ENCODE measurements at places on chromosomes 12 and 14. TPM values are rescaled to one million over a fixed set of nuclear protein-coding genes. Genes with fewer than 3 reads are reported as not detected.

DNA sequence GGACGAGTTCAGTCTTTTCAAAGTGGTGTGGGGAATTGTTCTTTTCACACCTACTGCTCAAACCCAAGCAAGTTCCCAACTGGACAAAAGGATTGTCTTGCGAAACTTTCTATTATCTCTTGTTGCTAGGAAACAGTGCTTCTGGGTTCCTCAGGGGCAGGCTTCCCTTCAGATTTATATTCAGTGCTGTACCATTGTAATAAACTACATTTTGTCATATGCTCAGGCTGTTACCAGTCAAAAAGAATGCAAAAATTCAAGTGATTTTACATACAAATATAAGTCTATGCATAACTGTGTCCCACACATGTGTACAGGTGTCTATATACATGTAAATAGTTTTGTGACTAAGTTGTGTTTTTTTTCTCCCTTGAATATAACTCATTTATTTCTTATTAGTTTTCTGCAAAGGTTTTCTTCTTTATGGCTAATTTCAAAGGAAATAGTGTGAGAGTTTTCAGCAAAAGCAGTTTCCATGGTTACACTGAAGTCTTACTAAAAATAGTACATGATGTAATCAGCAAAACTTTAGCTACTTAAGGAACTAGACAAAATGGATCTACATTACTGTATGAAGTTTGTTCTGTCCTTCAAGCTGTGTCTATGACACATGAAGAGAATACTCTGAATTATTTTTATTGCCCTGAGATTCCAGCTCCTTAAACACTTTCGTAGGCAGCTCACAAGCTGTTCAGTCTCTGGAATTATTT, 430.2 kb upstream of the TMPO start:
- no peak for DNase-seq

DNA sequence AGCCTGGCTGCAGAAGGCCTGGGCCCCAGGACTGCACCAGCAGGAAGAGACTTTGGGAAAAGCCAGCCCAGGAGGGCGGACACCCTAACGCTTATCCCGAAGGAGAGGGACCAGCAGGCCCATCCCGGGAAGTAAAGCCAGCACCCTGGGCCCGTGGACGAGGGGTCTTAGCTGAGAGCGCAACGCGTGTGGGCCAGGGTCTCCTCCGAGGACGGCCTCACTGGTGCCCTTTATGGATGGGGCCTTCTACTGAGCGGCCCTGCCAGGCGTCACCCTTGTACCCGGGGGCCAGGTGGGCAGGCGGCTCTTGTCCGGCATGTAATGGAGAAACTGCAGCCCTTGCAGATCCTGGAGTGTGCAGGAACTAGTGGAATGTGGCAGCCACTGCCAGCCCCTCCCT, 14.1 kb downstream of the TEDC1 start:
- DNase-seq: no peak

Gene TSHR
- not detected for total RNA-seq

GRCh38 chr12:60594035-60594711, 998.3 kb downstream of the SLC16A7 start:
- no peak for DNase-seq

GRCh38 chr14:60311417-60311816, 62.4 kb downstream of the PPM1A start:
- no peak for DNase-seq

Gene TTC9
- 1.9 TPM for total RNA-seq

Gene ALX1
- not detected for total RNA-seq

DNA sequence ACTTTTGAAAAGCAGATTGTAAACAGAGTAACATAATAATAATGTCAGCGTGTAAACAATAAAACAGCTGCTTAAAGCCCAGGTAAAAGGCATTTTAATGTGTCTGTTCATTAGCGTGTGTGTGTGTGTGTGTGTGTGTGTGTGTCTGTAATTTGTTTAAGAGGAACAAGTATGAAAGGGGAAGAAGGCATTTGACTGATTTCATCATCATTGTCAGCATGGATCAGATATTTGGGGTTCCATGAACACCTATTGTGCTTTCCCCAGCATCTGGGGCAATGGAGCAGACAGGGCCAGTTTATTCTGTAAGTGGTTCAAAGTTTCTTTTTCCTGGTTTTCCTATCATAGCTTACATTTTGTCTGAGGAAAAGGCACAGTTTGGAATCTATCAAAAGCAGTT, 28.9 kb downstream of the SLC25A21 start:
- DNase-seq: no peak

DNA sequence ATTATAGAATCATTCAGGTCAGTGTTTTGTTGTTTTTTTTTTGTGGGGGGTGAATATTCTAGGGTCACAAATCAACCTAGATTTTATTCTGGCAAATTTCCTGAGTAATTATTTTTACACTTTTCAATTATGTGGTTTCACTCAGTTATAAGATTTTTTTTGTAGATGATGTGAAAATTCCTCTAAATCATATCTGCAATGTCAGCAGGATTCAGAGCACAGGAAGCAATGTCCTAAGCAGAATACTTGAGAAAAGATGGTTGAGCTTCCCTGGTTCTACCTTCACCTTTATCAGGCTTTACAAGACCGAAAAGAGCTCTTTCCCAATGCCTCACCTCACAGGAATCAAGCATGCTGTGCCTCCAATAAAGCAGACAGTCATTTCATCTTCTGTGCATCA, 124.3 kb downstream of the SLC41A2 start:
- DNase-seq: no peak

DNA sequence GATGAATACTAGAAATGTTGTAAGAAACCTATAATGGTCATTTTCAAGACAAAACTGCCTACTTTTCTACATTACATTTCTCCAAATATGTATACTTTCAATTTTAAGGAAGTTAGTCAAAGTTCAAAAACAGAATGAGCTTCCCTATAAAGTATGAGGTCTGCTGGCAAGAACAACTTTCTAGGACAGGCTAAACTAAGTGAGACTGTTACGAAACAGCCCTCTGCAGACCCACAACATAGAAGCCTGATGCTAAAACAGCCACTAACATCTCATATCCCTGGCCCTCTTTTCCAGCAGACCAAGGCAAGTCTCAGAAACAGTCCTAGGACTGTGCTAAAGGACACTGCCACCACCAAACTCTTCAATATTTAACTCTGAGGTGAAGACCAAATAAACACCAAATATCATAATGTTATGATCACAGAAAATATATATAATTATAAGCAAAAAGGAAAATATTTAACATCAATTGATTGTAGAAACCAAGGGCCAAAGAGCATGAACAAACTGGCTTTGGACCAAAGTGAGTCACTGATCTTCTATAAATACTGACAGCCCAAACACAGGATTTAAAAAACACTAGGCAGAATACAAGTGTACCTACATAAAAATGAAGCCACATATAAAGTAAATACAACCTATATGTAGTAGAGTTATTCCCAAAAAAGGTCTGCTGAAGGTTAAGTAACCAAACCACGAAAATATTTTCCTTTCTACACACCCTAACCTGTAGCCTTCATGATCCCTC, 27.7 kb downstream of the PPP4R3A start:
- no peak for DNase-seq

DNA sequence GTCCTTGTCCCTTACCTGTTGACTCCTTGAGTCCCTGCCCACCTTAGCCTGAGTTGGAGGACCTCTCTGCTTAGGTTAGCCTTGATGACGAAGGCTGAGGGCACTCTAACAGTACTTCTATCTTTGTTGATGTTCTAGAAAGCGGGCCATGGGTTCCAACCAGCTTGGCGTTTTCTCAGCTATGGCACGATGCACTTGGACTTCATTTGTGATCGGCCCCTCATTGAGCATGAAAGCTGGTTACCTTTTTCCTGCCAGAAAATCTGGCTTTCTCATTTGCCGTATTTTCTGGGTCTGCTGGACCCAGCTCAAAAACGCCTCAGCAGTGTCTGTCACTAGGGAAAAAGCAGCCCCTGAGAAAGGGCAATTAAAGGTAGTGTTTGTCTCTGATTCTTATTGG, 290.8 kb downstream of the EMP1 start:
- DNase-seq: no peak

Gene RGS6
- total RNA-seq: 23.0 TPM

Gene B4GALNT3
- total RNA-seq: 43.4 TPM

Gene IFNG-AS1
- 0.58 TPM for total RNA-seq

DNA sequence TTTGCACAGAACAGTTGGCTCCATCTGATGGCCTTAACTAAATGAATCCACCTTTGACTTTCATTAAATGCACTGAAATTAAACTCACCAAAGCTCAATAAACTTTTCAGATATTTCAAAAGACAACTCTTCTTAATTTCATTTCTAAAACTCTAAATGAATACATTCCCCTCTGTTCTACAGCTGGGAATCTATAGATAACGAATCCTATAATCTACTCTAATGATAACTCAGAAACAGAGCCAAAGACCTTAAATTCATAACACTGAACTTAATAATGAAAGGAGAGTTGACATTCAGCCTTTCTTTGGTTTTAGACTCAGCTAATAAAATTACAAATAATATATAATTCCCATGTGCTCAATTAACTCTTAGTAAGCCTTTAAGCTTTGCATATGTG, 150.5 kb downstream of the KCNH5 start:
- DNase-seq: no peak

- DNase-seq: peak; percentile 59
These were observed 22.3 kb downstream of the DCAF4 start for GRCh38 chr14:72948481-72949138.

Gene MAP4K5
- total RNA-seq: 12.3 TPM

GRCh38 chr14:93064411-93065271, 51.1 kb downstream of the ITPK1 start:
- DNase-seq: peak; percentile 42

DNA sequence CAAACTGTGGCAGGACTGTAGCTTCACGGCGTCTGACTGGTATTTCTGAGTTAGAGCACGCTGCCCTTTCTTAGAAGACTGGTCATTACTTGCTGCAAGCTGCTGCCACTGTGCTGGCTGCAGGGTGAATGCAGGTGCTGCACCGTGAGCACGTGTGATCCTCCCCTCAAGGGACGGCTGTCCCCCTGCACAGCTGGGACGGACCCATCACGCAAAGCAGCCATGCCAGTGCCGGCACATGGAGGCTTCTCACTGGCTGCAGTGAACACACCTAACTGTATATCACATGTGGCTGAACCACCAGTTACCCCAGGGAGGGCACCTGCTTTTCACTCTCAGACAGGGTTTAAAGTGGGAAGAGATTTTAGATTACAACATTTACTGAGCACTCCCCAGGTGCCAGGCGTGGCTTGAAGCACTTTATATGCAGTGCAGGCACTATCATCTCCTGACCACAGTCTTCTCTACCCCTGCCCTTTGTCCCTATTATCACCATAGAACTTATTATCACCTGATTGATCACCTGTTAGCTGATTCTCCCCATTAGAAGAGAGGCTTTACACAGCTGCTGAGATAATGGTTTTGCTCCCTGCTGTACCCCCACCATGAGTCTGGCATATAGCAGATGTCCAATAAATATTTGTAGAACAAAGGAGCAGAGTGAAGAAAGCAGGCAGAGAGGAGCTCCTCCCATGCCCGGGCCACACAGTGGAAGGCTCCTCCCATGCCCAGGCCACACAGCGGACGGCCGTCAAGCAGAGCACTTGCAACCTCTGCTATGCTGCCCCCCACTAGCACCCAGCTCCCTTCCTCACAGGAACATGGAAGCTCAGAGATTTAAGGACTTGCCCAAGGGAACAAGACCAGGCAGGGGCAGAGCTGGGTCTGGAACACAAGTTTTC, 25.9 kb downstream of the SLC25A47 start:
- DNase-seq: no peak

DNA sequence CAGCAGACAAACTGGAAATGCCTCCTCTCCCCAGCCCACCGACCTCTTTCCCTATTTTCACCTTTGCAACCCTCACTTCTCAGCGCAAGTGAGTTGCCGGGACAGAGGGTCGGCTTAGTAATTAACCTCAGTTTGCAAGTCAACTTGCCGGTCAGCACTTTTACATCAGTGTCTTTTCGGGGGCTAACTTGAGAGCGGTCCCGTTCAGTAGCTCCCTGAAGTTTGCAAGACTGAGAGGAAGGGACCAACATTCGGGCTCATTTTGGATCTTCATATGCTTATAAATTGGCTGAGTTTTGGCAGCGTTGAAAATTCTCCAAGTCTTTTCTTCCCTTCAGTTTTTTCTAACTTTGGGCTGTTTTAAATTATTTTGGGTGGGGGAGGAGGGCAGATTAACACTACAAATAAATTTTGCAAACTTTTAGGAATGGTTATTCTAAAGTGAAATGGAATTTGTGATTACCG, 846 bp downstream of the BRMS1L start:
- DNase-seq: no peak

Data from left ventricle myocardium inferior (tissue), 1 donor.